Activated effector memory CD4-positive, alpha-beta T cell treated with anti-CD3 and anti-CD28 coated beads, Interleukin-2, amount 50 U/mL, for 16 hours (primary cell): ENCODE measurements at places on chromosomes 7 and 10.
A peak's percentile ranks its signal among the peaks of the same experiment; 100 is the strongest.

DNA sequence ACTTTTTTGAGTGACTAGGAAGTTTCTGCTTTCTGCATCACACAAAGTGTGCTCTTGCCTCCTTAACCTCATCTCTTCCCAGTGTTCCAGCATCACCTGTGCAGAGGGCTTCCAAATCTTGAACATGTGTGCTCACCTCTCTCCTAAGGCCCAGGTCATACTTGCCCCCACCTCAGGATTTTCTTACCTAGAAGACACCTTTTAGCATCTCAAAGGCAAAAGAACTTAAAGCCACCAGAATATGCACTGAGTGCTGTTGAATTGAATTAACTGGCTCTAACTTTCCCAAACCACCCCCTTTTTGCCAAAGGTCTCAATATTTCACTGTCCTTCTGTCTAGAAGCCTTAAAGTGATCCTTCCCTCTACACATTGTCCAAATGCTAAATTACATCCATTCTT lies 66.5 kb downstream of the SRI start:
- DNase-seq, result no peak

GRCh38 chr7:29282819-29283414 lies 88.3 kb downstream of the CHN2 start:
- DNase-seq, result no peak

- DNase-seq, result no peak
Observed at GRCh38 chr7:129262324-129262723, 37.5 kb downstream of the AHCYL2 start.

GRCh38 chr10:79071396-79071923 lies 2.7 kb downstream of the ZMIZ1 start:
- no peak for DNase-seq

DNA sequence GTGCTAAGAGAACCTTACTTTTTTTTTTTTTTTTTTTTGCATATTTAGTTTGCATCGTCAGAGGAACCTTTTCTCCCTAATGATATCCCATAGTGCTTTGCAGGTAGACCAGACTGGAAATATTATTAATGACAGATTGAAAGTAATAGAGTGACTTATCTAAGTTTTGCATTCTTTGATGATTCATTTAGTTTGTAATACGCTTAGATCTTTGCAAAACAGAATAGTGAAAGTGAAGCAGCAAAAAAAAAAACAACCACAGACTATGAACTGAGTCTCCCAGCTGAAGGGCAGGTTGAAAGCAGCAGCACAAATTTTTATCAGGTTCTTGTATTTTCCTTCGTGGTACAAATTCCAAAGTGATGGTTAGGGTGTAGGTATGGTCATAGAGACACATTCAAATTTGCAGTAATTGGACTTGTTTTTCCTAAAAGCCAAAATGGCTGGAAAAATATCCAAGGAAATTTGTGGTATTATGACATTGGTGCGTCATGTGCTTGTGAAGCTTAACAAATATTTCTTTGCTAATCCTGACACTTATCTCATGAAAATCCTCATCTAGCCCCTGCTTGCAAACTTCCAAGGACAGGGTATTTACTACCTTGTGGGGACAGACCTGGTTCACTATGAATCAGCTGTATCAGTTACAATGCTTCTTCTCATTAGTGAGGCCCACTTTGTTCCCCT lies 81.8 kb upstream of the CREB5 start:
- no peak for DNase-seq

GRCh38 chr7:133345690-133346421 lies 93.0 kb downstream of the EXOC4 start:
- DNase-seq, result no peak

- DNase-seq, result no peak
Observed at GRCh38 chr10:99555371-99555770, 22.6 kb downstream of the NKX2-3 start.

DNA sequence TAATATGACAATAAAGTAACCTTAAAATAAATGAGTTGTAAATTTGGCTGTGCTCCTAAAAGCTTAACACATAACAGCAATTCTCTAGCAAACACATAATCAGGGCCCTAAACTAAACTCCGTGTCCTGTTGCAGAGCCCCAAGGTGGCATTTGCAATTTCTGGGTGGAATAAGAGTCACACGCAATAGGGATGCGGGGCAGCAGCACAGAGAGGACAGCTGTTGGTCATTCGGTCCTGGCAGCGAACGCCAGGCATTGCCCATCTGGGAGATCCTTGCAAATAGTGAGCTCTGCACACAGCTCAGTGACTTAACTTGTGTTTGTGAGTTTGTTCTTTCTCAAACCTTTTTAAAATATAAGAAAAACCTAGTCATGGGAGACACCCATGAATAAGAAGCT lies 25.7 kb downstream of the PAXIP1 start:
- DNase-seq, result no peak

- no peak for DNase-seq
Observed at GRCh38 chr7:158291998-158292397, 295.6 kb downstream of the PTPRN2 start.

DNA sequence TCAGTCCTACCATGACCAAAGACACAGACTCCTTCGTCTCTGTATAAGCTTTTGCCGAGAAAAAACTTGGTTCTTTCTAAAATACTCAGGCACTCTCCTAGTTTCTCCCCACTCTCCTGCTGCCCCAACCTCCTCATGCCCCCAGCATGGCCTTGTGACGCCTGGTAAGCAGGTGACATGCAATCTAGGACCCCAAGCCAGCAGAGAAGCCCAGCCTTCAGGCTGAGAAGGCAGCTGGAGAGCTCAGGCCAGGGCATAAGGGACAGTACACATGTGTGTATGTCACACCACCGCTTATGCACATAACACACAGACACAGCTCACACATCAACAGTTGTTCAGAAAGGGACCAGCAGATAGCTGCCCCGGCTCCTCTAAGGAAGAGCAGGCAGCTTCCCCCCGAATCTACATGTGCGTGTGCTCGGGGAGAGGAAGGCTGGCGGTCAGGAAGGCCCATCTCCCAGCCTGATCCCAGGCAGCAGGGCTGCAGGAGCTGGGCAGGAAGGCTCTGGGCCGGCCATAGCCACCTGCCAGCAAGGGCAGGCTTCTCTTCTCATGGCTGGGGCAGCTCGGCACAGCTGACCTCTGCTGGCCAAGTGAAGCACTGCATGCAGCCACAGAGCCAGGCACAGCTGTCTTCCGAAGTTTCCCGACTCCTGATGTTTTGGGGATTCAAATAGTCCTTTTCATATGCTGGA lies 8.5 kb downstream of the DDX56 start:
- peak; percentile 88 for DNase-seq

DNA sequence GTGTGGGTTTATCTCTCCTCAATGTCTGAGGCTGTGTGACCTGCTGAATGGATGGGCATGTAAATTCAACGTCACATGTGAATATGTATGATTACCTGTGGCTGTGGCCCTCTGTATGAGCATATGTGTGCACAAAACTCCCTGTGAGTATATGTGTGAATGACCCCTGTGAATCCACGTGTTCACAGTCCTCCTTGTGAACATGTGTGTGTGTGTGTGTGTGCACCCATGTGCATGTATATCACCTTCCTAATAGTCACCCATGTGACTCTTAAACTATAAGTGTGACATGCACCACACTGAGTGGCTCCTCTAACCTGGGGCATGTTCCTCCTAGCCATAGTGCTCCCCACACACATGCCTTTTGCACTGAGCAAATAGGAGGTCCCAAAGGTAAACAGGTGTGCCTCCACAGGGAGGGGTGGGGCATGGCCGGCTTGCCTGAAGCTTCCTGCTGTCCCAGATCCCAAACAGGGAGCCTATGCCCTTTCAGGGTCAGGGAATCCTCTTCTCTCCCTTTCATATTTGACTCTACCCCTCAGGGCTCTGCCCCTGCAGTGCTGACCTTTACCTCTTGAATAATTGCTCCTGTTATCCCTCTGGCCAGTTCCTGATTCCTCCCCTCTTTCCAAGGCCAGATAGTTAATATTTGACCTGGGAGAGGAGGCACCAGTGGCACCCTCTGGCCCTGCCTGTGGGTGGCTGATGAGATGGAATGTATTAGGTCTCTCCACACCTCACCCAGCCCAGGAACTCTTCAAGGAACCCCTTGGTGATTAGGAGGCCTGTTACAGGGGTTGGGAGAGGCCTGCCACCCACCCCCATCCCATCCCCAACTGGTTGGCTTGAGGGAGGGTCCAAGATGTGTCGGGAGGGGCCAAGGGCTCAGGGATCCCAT lies 1.9 kb downstream of the SEMA4G start:
- DNase-seq, result no peak

GRCh38 chr7:29332042-29332811 lies 137.7 kb downstream of the CHN2 start:
- no peak for DNase-seq

DNA sequence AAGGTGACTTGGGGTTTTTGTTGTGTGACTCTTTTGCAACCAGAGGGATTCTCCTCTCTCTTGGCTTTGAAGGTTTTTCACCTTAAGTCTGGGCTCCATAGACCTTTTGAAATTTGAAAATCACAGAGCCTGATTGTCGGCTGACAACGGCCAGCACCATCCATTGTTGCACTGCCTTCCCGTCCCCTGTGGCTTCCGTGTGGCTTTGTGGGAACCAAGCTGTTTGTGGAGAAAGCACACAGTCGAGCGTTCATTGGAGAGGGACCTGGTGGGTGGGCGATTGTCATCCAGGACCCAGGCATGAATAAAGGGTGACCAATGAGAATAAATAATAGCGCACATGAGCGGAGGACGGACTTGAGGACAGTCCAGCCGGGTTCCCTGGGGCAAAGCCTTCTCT lies 7.4 kb upstream of the RAMP3 start:
- DNase-seq, result peak; percentile 6

DNA sequence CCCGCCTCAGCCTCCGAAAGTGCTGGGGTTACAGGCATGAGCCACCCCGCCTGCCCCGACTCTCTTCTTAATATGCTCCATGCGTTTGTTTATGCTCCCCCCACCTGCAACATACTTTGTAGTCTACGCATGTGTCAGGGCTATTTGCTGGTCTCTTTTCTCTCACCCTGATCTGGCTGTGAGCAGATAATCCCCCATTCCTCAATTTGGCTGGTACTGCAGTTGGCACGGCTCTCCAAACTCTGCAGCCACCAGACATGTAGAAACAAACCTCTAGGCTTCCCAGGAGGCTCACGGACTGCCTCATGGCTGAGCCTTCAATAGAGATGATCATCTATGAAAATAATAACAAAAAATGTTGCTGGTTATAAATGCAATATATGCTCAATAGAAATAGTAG lies 540.3 kb upstream of the GALNT17 start:
- DNase-seq, result no peak

- no peak for DNase-seq
Observed at GRCh38 chr10:35420044-35420443, 83.7 kb downstream of the CCNY start.

GRCh38 chr10:47254611-47255010 lies 45.4 kb upstream of the GDF10 start:
- DNase-seq, result no peak

DNA sequence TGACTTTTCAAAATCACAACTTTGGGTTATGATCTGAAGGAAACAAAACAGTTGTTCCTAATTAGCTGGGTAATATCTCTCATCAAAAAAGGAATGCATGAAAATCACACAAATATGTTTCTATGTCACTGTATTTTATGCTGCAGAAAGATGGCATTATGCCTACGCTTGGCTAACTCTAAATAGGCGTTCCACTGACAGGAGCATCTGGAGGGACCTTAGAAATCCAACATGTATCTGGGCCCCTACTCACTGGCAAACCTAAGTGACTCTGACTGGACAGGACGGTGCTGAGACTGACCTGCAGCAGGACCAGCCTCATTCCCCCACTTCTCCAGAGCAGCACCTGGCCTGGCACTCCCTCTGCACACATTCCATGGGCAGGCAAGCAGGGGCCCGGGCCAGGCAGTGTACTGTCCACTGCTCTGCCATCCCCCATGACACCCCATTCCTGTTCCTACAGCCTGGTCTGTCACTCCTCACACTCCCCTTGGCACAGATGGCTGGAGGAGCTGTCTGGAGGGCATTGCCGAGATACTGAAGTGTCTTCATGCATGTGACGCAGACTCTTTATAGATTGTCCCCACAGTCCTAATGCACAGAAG lies 2.6 kb upstream of the MYL7 start:
- peak; percentile 51 for DNase-seq

- no peak for DNase-seq
Observed at GRCh38 chr10:817371-817770, 114.1 kb downstream of the LARP4B start.

GRCh38 chr7:99674995-99675742 lies 4.6 kb downstream of the CYP3A5 start:
- no peak for DNase-seq

DNA sequence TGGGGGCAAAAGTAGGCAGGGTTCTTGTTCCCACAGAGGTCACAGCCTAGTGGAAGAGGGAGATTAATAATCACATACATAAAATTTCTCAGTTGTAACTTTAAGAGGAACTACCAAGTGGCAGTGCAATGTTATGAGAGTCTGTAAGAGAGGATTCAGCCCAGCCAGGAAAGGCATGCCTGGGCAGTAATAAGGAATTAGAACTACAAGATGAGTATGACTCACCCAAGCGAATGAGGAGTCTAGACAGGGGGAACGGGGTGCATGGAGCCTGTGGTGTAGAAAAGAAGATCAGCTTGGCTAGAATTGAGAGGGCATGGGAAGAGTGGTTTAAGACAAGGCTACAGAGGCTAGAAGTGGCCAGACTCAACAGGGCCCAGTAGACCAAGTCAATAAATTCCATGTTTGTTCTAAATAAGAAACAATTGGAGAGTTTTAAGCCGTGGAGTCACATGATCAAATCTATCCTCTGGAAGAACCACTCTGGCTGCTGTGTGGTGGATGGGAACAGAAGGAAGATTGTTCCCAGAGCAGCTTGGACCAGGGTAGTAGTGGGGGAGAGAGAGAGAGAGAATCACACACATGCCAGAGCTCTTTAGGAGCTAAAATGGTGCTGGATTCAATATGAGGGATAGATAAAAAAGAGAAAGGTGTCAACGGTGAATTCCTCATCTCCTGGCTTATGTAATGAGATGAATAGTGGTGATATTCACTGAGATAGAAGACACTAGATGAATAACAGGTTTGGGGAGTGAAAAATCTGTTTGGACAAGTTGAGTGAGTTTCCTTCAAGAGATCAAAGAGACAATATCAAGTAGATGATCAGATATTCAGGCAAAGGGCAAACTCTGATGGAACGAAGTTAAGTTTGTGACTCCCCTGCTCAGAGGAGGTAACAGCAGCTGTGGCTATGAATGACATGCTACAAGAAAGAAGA lies 265.1 kb downstream of the FGFR2 start:
- no peak for DNase-seq
